ENCODE measurements at places on chromosomes 7 and 10. TPM values are rescaled to one million over a fixed set of nuclear protein-coding genes. Genes with fewer than 3 reads are reported as not detected.

GRCh38 chr10:78194050-78194449 is 160.4 kb downstream of the RPS24 start:
- DNase-seq = no peak

DIP2C gene
- total RNA-seq = 38.5 TPM

SPDYE11 gene
- total RNA-seq = not detected

OPN4 gene
- not detected for total RNA-seq

PTCD1 gene
- total RNA-seq = 11.7 TPM

Measured in mesenteric fat pad (tissue), 1 donor.